ENCODE measurements at places on chromosomes 5 and 9. TPM values are rescaled to one million over a fixed set of nuclear protein-coding genes. Genes with fewer than 3 reads are reported as not detected.

GRCh38 chr9:121259498-121259897, 8.5 kb upstream of the GSN start:
- no peak for DNase-seq

DNA sequence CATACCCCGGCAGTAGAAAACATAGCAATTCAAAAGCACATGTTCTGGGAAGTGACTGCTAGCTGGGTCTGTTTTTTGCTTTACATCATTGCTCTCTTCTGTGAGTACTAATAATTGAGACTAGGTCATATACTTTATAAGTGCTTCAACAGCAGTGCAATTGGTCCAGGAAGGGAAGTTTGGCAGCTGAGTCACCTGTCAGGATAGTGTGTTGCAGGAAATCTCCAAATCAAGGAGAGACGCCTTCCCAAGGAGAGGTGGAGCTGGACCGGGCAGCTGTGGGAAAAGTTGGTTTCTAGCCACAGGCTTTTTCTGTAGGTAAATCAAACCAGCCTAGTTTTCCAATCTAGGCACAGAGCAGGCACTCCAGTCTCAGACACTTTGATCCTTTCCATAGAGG, 330.1 kb downstream of the ENC1 start:
- no peak for DNase-seq

GADD45G gene
- 12.2 TPM for total RNA-seq

GRCh38 chr9:101737165-101737704, 1.2 kb downstream of the GRIN3A start:
- no peak for DNase-seq

- no peak for DNase-seq
Measured at GRCh38 chr9:74236857-74237256, 260.3 kb upstream of the RORB start.

DNA sequence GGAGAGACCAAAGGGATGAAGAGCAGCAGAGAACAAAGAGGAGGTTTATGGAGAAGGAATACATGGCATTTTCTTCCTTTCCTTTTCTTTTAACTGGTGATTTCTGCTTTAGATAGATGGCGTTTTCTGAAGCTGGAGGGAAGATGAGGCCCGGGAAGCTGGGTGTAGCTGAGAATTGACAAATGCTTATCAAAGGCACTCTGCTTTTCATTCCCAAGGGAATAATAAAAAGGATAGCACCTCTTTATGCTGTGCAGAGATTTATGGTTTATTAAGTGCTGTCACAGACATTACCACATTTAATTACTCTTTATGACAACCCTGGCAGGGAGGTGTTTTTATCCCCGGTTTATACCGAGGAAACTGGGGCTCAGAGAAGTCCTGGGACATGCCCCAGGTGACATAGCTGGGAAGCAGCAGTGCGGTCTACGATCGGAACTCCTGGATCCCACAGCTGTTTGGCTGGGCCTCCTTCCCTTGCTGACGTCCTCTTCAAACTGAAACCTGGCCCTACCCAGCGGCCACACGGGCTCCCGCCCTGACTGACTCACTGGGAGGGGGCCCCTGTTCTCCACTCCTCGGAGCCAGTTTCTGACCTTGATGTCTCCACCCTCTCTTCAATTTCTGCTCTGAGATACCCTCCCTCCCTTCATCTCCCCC, 8.2 kb upstream of the EPB41L4B start:
- DNase-seq: no peak

DNA sequence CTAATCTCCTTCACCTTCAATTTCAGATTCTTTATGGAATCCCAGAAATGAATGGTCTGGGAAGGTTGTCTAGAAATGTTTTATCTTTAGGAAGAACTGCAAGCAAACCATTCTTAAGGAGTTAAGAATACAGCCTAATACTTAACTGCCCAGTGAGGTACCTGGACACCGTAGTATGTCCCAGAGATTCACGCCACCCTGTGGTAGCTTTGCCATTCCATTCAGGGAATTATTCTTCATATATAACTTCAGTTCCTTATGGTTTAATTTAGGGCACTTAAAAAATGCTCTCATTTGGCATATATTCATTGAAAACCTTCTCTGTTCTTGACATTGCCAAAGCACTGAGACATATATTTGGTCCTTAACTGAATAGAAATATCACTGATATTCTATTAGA, 49.7 kb downstream of the ACTBL2 start:
- no peak for DNase-seq

- DNase-seq: no peak
Measured at GRCh38 chr9:72474676-72475075, 46.7 kb upstream of the TMC1 start.

- no peak for DNase-seq
Measured at GRCh38 chr5:126852091-126852571, 75.2 kb downstream of the LMNB1 start.

DNA sequence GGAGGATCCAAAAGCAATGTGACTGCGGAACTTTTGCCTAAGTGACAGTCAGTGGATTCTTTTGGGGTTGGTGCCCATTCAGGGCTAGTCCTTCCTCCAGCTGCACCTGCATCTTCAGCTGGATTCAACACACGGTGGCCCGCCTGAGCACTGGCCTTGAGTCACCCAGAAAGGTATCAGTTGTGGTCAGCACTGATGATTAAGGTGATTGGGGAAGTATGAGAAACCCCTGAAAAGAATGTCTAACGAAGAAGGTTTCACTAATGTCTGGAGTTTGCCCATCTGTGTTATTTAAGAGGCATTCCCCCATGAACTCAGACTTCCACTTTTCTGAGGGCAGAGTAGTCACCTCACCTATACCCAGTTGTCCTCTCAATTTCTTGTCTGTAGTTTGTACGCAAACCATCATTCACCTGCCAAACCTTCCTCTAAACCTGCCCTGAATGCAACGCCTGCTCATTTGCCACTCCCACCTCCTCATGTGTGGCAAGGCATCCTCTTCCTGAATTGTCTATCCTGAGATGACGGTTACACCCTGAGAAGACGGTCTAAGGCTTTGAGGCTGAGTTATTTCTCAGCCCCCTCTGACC, 27.2 kb downstream of the CSF2 start:
- DNase-seq: no peak

TPRN gene
- total RNA-seq: 17.6 TPM

PCDHA1 gene
- total RNA-seq: not detected

- no peak for DNase-seq
Measured at GRCh38 chr5:1383344-1383743, 38.4 kb upstream of the CLPTM1L start.

CCNO gene
- total RNA-seq: 0.36 TPM

- no peak for DNase-seq
Measured at GRCh38 chr9:7961076-7961475, 161.5 kb upstream of the DMAC1 start.

BAAT gene
- total RNA-seq: 0.19 TPM

DNA sequence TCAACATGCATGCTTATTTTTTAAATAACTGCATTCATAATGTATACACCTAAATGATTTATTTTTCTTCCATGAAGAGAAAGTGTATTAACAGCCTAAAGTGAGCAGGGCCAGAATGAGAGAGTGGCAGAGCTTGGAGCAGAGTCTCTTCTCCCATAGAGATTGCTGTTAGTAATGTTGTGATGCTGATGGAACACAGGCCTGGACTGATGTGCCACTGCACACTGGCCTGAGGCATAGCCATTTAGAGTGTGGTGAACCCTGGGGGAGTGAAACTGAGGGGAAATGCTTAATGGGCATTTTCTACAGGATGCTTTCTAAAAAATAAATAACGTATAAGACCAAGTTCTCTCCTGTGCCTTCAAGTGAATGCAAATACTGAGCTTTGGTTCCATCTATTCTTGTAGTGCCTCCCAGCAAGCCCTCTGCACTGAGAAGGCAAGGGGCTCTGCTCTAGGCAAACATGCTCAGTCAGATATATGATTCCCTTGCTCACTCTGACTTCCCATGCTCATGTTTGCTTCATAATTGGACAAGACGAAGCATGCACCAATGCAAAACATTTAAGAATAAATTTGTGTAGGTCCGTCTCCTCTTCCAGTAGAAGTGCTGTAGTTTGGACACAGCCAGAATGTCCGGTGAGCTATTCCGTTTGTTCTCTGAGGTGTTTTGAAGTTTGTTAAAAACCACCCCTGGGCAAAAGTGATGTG, 185.7 kb downstream of the PBX3 start:
- DNase-seq: no peak

- no peak for DNase-seq
Measured at GRCh38 chr9:126743041-126743440, 61.8 kb upstream of the ZBTB43 start.

CTNND2 gene
- 17.6 TPM for total RNA-seq

- no peak for DNase-seq
Measured at GRCh38 chr5:95759634-95760033, 28.5 kb downstream of the RHOBTB3 start.

DNA sequence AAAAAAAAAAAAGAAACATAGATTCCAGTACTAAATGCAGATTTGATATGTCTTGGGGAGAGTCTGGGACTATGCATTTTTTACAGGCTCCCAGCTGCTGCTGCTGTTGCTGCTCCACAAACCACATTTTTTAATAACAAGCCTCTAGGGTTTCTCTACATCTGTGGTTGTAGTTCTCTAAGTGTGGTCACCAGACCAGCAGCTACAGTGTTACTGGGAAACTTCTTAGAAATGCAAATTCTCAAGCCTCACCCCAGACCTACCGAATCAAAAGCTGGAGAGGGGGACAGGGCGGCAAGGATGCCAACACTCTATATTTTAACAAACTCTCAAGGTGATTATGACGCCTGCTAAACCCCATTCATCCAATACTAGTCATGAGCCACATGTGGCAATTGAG, 293.4 kb upstream of the PTGER4 start:
- DNase-seq: no peak

DNA sequence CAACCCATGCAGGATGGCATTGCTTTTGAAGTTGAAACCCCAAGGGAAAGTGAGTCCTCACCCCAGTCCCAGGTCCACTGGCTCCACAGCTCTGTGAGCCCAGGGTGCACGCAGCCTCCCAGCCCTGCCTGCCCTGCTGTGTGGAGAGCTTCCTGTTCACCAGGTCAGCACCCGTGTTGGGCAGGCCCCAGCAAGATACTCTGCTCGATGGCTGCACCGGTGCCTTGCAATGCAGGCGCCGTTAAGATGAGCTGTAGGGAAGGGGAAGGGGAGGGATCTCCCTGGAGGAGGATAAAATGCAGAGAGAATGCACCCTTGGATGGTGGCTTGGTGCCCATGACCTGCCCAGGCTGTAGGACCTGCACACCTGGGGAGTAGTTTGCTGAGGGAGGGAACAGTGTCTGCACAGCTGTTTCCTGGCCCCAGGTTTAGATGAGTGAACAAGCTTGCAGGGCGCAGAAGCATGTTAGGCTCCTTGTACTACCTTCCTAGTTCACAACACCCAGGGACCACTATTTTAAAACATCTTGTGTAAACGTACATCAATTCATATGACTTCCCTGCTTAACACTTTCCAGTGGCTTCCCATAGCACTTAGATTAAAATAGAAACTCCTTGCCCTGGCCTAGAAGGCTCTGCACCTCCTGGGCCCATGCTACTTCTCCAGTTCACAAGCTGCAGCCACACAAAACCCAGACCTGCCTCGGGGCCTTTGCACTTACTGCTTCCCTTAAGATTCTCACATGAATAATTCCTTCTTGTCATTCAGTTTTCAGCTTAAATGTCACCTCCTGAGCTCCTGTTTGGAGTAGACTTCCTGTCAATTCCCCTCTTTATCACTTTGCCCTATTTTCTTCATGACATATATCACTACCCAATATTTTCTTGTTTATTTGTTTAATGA, 19.6 kb downstream of the FAT2 start:
- DNase-seq: no peak

- no peak for DNase-seq
Measured at GRCh38 chr9:101591787-101592446, 2.9 kb downstream of the PPP3R2 start.

GRCh38 chr9:72444435-72444834, 77.0 kb upstream of the TMC1 start:
- DNase-seq: no peak

- DNase-seq: peak; percentile 90
Measured at GRCh38 chr9:83978992-83979811, 813 bp downstream of the HNRNPK start.

ABCA1 gene
- 13.0 TPM for total RNA-seq

DNA sequence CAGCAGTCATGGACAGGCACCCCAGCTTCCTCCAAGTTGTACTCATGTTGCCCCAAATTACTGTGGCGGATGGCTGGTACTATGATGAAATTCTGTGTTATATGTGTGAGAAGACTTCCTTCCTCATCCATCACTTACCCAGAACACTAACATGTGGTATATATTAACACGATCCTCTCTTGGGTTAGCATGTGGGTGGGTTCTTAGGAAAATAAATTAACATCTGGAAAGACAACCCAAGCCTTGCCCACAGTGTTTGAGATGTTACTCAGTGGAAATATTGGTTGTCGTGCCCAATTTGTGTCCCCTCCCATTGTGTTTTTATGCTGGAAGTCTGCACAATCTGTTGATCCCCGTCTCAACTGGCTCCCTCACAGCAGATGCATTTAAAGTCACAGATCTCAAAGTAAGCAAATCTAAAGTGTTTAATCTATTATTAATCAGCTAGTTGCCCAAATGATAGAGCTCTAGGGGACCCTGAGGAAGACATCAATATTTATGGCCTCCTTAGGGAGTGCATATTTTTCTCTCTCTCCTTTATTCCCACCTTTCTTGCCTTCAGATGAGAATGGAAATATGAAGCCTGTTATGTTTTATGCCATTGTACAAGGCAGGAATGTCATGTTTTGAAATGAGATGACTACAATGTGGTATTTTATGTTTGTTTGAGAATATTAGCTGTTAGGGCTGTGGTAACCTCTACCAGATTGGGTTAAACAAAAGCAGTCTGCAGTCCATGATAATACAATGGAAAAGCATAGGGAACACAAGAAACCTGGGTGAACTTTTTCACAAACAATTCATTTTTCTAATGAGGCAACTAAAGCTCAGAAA, 93.9 kb downstream of the GRIA1 start:
- no peak for DNase-seq

C5orf58 gene
- total RNA-seq: not detected

OGN gene
- 9.6 TPM for total RNA-seq

GABBR2 gene
- 1.3 TPM for total RNA-seq

DNA sequence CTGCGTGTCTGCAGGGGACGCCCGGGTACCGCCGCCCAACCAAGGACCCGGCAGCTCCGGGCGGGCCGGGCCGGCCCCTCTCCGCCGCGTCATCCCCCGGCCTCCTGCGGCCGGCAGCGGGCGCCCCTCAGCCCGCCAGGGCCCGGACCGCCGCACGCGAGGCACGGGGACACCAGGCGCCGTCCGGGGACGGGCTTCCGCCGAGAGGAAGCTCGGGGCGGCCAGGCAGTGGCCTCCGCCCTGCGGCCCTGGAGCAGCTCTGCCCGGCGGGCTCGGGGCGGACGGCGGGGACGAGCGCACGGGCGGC, 373 bp downstream of the FBXW5 start:
- DNase-seq: no peak

CAMK2A gene
- total RNA-seq: 13.3 TPM

DNA sequence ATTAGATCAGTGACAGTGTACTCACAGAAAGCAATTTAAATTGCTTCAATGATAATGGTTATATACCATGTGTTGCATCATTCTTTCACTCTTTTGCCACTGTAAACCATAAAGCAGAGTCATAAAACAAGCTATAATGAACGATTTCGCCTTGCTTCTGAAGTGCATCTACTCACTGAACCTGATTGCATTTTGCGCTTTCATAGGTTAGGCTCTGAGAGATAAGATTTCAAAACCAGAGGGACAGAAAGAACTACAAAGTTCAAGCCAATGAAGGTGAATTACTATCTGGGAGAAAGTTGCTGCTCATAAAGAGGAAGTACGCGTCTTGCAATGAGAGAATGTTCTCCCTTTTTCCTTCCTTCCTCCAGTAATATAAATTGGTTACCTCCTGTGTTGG, 412.7 kb downstream of the CETN3 start:
- DNase-seq: no peak

- no peak for DNase-seq
Measured at GRCh38 chr5:35436400-35437057, 181.1 kb upstream of the SPEF2 start.

GRCh38 chr5:57186194-57186593, 12.3 kb downstream of the GPBP1 start:
- DNase-seq: no peak
